CD4-positive, alpha-beta T cell treated with Interleukin-21 for 1 hour (primary cell): ENCODE measurements at places on chromosomes 4 and X.

GRCh38 chr4:14400307-14400706 is 602.0 kb upstream of the CPEB2 start:
- DNase-seq = no peak

GRCh38 chrX:52839137-52839536 is 28.1 kb downstream of the XAGE5 start:
- no peak for DNase-seq

GRCh38 chrX:115952417-115953092 is 218.0 kb upstream of the AGTR2 start:
- DNase-seq = no peak

- no peak for DNase-seq
Measured at GRCh38 chr4:2217726-2218125, 24.2 kb downstream of the HAUS3 start.

- no peak for DNase-seq
Measured at GRCh38 chr4:168618577-168619265, 121.9 kb downstream of the PALLD start.

DNA sequence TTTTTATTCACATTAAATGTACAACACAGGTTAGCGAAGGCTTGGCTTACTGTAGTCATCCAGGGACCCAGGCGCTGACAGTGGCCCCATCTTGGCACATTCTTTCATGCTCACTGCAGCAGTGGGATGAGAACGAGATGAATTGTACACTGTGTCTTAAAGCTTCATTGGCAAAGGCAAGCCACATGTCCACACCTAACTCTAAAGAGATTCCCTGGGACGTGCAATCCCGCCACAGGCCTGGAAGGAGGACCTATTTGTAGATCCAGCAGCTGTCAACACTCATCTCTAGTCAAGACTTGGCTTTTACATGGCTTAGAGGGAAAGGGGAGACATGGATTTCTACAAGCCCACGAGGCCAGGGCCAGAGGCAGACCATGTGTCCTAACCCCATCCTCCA is 16.1 kb upstream of the CXCR3 start:
- no peak for DNase-seq

DNA sequence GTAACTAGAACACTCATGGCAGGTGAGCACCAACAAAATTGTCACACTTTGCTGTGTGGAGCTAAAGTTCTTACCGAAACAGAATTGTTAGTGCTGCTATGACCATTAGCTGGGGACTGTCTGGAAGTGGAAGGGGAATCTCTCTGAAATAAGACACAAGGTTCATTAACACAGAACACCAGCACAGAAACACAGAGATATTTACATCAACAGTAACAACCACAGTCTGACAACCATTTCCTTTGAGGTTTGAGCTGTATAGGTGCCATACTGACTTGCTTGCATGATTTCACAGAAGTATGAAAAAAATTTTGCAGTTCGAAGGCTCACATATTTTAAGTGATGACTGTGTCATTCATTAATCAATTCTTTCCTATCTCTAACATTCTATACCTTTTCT is 109.8 kb downstream of the NYX start:
- DNase-seq = peak; percentile 50

- peak; percentile 19 for DNase-seq
Measured at GRCh38 chrX:132612821-132613564, 124.2 kb upstream of the MBNL3 start.

DNA sequence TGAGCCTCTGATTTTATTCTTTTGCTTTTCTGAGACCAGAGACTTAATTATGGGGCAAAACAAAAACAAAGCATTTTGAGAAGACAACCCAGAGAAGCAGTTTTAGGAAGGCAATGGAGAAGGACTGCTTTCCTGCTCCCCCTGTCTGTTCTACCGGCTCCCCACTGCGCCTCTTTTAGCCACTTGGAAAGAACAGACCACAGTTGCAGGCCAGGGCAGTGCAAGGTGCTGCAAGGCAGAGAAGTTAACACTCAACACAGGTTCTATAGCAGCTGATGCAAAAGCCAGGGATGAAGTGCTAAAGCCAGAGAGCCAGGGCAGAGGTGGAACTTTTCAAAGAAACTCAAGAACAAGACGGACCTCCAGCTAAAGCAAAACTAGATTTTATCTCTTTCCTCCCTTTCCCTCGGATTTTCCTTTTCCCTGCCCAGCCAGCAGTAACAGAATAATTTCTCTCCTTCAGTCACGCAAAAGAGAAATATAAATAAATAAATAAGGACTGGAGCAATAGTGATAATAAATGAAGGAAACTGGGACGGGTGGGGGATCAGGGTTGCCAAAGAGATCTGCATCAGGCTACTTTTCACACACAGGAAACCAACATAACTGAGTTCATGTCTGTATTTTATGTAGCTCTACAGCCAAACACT is 10.4 kb downstream of the SH3RF1 start:
- no peak for DNase-seq

DNA sequence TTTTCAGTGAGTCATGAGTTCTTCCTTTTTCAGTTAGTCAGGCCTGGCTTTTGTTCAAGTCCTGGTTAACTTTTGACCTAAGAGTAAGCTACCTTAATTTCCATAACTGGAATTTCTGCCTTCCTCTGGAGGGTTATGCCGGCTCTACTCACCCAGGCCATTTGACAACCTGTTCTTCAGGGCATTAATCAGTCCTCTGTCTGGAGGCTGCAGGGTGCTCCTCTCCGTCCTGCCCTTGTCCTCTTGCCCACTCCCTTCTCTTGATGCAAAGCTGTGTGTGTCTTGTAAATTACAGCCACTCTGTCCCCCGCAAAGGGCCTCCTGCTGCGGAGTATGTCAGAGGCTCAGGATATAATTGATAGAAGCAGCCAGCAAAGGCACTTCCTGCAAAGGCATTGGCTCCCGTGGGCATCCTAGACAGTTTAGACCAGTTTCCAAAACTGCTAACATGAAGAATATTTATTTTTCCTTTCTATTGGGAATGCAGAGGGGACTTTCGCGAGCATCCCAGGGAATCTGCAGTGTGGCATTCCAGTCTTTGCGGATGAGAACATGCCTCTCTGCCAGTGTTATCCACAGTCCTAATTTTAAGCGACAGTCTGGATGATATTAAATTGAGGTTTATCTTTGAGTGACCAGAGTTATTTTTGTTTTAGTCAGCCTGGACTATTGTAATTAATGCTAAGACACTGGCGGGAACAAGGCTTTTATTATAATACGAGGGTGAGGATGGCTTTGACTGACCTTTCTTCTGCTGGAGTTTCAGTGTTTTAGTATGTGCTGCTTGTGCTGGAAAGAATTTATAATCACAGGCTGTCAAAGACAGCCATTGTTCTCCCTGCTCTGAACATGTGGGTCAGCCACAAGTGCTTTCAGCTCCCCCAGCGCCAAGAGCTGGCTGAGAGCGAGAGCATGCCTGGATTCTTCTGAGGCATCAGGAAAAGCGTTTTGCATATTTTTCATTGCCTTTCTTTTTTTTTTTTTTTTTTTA is 74.2 kb downstream of the LIMCH1 start:
- DNase-seq = no peak

DNA sequence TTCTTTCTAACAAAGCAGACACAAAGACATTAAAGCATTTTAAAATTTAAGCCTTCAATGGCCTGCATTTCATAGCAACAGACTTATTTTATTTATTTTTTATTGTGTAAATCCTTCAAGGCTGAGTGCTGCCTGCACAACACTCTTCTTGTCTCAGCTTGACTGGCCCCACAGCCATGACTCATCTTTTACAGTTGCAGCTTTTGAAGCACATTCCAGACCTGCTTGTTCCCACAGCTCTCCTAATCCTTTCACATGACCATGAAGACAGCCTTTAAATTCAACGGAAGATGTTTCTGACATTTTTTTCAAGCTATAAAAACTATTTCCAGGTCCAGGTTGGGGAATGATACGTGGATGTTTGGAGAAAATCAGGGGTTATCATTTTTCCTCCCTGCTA is 276.9 kb upstream of the TACR3 start:
- DNase-seq = no peak

- DNase-seq = no peak
Measured at GRCh38 chr4:136009258-136009832, 1522.9 kb downstream of the PCDH18 start.

- no peak for DNase-seq
Measured at GRCh38 chr4:140595065-140595464, 26.3 kb upstream of the UCP1 start.

DNA sequence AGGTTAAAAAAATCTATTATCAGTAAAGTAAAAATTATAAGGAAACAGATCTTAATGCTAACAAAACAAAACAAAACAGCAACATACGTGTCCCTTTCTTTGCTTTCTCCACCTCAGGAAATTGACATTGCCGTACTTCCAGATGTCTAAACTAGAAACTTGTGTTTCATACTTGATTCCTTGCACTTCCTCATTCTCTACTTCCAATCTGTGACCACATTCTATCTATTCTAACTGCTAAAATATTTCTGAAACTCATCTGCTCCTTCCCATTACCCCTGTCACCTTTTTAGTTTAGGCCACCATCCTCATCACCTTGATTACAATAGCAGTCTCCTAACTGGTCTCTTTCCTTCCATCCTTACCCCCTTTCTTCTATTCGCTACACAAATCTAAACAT is 22.5 kb upstream of the RPA4 start:
- no peak for DNase-seq

GRCh38 chr4:27844376-27844775 is 983.7 kb downstream of the STIM2 start:
- DNase-seq = no peak

- DNase-seq = no peak
Measured at GRCh38 chr4:828641-829271, 2.8 kb upstream of the CPLX1 start.

GRCh38 chr4:41287005-41287404 is 30.3 kb downstream of the UCHL1 start:
- no peak for DNase-seq

DNA sequence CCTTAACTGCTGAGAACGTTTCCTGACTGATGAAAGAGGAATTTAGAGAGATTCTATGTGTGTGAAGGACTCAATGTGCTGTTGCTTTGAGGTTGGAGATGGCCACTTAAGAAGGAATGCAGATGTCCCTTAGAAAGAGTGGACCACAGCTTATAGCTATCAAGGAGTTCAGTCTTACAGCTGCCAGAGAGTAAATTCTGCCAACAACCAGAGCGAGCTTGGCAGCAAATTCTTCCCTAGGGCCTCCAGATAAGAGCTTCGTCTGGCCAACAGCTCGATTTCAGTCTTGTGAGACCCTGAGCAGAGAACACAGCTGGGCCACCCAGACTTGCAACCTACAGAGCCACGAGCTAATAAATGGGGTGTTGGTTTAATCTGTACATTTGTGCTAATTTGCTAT is 21.8 kb downstream of the MID1 start:
- DNase-seq = no peak

DNA sequence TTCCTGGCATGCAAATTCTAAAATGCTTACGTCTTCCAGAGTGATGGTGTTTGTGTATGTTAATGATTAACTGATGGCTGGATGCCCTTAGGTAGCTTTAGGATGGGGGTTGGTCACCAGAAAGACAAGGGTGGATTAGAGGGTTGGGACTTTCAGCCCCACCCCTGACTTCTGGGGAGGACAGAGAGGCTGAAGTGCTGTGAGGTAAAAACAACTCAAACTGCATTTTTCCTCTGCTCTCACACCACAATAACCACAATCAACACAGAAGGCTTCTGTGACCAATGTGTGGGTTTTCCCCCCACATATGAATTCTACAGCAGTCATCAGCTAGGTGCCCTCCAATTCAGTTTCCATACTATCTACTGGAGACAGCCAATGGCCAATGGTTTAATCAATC is 18.7 kb upstream of the DDIT4L start:
- no peak for DNase-seq

- DNase-seq = no peak
Measured at GRCh38 chrX:118682258-118683014, 45.0 kb upstream of the IL13RA1 start.

DNA sequence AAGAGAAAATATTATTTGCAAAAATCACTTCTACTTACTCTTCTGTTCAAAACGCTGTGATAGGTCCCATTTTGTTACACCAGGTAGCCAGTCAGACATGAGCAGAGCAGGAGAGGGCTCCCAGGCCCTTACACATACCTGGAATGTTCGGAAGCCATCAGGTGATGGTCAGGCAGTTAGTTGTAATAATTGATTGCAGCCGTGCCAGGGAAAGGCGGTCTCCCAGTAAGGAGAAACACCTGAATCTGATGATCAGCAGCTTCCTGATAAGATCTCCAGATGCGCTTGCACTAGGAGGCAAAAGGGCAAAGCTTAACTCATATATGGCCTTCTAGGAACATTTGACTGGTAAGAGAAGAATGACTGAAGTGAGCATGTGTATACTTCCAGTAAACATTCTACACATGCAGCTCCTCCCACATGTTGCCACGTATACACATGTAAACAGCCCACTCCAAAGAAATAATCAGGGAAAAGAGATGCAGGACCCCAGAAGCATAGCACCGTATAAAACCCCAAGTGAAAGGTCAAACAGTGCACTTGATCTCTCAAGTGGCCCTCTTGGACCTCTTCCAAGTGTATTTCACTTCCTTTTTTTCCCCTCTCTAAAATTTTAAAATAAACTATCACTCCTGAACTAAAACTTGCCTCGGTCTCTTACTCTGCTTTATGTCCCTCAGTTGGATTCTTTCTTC is 1338.0 kb downstream of the FSTL5 start:
- no peak for DNase-seq

DNA sequence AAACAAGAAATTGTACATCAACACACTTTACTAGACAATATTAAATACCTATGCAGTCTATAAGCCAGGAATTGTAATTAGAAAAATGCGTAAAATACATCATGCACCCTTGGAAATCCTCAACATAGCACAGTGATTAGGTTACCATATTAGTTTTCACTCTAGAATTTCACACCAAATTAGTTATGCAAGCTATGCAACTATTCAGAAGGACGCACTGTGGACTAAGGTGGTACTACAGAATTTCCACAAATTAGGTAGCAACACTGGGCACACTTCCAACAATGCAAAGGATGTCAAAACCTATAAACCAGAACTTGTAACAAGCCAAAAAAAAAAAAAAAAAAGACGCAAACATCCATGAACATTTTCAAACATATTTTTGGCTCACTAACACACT is 71.1 kb upstream of the ZCCHC13 start:
- DNase-seq = no peak

- DNase-seq = no peak
Measured at GRCh38 chr4:141763374-141763773, 127.0 kb downstream of the IL15 start.

GRCh38 chr4:37864786-37865185 is 26.1 kb upstream of the TBC1D1 start:
- DNase-seq = no peak

GRCh38 chr4:92516450-92516849 is 212.7 kb downstream of the GRID2 start:
- no peak for DNase-seq

GRCh38 chrX:154371789-154372300 is 2.6 kb downstream of the FLNA start:
- DNase-seq = no peak

GRCh38 chrX:41846714-41847113 is 76.6 kb downstream of the CASK start:
- no peak for DNase-seq
